Cortex of kidney (tissue), 1 donor: ENCODE measurements at places on chromosomes 3 and 15.

- DNase-seq, result no peak
Measured at GRCh38 chr3:58567251-58567515, 10.0 kb downstream of the FAM107A start.

- no peak for DNase-seq
Measured at GRCh38 chr3:35649405-35649804, 10.1 kb downstream of the ARPP21 start.

DNA sequence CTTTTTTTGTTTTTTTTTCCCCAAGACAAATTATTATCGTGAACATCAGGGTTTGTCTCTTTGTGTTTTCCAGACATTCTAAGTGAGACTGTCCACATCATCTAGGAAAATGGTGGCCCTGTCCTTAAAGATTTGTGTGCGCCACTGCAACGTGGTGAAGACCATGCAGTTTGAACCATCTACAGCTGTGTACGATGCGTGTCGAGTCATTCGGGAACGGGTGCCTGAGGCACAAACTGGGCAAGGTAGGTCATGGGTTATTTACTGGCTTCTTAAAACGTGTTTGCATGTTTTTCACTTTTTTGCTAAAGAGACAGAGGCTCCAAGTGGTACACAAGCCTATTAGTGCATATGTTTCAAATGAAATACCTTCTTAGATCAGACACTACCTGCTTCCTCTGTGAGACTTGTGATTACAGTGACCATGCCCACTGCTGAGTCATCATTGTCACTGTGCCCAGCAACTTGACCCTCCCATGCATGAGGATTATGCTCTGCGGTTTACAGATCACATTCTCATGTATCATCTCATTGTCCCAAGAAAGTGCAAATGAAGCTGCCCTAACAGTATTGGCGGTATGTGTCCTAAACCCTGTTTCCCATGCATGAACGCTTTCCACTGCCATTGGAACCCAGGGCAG lies 395.2 kb upstream of the TPM1 start:
- no peak for DNase-seq

DNA sequence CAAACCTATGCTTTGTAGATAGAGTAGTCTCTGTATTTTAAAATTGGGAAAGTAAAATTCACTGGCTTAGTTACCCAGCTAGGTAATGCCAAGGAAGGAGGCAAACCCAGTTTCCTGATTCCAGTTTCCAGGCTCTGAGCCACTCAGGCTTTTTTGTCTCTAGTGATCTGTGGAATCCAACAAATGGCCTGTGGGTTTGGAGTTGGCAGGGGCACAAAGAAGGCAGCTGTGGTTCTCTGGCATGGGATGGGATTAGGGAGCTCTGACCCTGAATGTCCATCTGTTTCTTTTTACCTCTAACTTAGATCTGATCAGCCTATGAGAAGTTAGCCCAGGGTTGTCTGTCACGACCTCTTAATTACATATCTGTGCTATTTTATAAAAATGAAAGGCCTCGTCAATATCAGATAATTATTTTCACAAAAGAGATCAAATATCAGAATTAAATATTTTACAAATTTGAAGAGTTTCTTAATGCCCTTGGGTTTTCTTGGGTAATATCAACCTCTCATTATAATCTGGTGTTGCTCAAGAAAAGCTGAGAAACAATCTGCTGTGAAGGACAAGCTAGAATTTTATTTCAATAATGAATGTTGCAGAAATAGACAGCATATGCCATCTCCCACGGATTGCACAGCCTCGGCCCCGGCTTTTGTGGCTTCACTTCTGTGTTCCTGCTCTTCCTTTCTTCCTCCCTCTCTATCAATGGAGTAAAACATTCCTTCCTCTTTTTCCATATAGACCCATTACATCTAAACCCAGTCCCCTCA lies 63.7 kb upstream of the DAZL start:
- DNase-seq, result no peak
